ENCODE measurements at places on chromosomes 13 and 19. TPM values are rescaled to one million over a fixed set of nuclear protein-coding genes. Genes with fewer than 3 reads are reported as not detected.

The IFNL1 gene
- total RNA-seq, result not detected

The RGS9BP gene
- total RNA-seq, result 0.16 TPM

The SCGB2B2 gene
- total RNA-seq, result not detected

The ENOX1 gene
- 2.8 TPM for total RNA-seq

Measured in epithelial cell of alveolus of lung (primary cell).